ENCODE measurements at places on chromosomes 2 and 18.
A peak's percentile ranks its signal among the peaks of the same experiment; 100 is the strongest.

- DNase-seq = no peak
Measured at GRCh38 chr18:70058916-70059315, 111.2 kb upstream of the CD226 start.

DNA sequence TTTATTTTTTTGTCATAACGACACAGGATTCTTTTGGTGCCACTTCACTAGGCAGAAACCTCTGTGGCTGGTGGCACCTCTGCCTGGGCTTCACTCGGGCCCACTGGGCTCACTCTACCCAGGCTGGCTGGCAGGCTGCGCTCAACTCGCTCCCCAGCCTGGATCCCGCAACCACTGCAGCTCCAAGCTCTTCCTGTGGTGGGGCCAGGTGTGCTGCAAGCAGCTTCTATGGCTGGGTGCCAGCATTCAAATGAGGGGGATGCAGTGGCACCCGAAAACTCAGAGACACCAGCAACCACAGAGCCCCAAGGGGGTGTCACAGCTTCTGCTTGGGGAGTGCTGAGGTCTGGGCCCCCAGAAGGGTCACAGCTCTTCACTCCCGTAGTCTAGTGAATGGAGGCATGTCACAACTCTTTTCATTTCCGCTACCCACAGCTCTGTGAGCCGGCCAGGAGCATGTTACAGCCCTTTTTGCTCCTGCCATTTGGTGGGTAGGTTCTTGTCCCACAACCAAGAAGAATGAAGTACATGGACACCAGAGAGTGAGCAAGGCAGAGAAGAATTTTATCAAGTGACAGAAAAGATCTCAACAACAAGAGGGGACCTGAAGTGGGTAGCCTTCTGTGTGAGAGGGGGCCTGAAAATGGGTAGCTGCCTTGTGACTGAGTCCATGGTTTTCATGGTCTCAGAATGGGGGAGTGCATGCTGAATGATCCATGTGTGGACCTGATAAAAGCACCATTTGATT lies 170.1 kb downstream of the UBR3 start:
- DNase-seq = no peak

GRCh38 chr2:62526531-62527381 lies 20.8 kb upstream of the TMEM17 start:
- no peak for DNase-seq

DNA sequence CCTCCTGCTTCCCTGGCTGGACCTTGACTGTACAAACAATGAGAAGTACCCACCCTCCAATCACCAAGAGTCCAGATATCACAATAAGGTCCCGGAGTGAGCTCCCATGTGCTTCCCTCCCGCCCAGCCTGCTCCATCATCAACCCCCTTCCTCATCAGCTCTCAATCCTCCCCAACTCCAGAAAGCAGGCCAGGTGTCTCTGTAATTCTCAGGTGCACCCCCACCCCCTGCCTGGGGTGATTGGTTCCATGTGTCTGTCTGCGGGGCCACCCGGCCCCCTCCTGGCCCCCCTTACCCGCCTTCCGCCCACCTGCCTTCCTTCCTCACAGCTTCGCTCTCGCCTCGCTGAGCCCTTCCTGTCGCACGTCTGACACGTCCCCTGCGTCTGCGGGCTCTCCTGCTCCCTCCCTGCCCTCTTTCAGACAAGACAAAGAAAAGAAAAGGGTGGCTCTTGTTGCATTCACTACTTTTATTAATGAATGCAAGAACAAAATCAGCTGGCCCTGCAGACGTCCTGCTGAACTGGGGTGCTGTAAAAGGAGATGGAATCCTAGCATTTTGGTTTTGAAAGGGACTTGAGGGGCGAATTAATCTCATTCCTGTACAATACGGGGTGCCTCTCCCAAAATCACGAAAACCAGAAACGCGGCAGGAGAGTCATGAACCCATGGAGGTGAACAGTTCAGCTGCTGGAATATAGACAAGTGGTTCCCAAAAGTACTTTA lies 26.5 kb upstream of the IGFBP2 start:
- DNase-seq = peak; percentile 1

DNA sequence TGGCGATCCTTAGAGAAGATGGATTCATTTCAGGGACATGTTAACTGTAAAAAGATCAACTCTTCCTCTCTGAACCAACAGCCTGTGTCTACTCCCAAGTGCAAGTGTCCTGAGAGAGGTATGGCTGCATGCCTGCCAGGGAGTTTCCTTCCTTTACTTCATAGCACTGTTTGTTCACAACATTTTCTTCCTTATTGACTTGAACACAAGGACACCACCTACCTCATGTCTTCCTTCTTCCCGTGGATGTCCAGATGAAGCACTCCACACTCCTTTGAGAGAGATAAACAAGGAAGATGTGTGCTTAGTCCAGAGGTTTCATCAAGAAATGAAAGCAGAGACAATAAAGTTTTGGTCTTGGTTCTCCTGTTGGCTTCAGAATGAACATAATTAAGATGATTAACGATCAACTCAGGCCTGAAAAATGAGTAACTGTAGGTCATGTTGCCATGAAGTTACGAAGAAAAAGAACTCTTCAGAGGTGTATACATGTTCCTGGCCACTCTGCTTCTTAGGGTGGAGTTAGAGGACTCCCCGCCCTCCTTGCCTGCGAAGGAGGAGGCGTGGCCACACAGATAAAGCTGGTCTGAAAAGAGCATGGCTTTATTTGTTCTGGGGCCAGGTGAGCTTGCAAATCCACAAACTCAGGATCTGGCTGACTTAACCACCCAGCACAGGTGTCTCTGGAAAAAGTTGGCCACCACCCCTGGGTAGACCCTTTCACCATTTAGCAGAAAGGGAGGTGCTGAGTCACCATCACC lies 155.0 kb upstream of the KCTD1 start:
- DNase-seq = no peak

DNA sequence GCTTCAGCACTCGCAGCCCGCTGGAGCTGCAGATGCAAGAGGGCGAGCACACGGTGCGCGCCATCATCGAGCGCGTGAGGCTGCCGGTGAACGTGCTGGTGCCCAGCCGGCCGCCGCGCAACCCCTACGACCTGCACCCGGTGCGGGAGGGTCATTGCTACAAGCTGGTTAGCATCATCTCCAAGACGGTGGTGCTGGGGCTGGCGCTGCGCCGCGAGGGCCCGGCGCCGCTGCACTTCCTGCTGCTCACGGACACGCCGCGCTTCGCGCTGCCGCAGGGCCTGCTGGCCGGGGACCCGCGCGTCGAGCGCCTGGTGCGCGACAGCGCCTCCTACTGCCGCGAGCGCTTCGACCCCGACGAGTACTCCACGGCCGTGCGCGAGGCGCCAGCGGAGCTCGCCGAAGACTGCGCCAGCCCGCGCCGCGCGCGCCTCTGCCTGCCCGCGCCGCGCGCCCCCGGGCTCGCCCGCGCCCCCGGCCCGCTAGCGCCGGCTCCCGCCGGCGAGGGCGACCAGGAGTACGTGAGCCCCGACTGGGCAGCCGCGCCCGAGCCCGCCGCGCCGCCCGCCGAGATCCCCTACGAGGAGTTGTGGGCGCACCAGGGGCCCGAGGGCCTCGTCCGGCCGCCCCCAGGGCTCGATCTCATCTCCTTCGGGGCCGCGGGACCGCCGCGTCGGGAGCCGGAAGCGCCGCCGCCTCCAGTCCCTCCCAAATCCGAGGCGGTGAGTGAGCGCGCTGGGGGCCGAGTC lies 11.8 kb downstream of the GAREM2 start:
- DNase-seq = peak; percentile 86

DNA sequence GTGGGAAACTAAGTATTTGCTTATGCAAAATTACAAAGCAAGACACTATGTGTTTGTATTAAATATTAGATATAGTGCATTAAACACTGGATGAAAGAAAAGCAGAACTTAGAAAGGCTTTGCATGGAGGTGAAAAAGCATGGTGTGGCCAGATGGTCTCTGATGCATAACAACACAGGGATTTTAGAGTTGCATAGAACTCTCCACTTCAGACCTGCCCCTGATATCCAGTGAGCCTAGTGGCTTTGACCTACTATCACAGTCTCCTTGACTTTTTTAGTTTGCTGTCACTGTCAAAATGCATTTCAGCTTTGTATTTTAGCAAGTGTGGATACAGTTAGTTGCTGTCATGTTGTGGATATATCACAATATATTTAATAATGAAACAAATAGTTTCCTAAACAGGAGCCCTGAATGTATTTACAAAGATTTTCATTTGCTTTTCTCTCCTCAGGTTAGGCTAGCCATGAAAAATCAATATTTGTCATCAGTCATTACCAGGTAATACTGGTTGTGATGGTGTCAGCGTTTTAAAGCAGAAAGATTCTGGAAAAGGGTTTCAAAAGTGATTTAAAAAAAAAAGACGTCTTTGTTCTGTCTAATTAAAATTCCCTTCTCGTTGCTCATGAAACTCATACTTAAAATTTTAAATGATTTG lies 5.2 kb downstream of the CSRNP3 start:
- no peak for DNase-seq

All from activated CD4-positive, alpha-beta T cell treated with anti-CD3 and anti-CD28 coated beads, Interleukin-2, amount 50 U/mL, for 1 hour (primary cell).